ENCODE measurements at places on chromosomes 12 and 14. TPM values are rescaled to one million over a fixed set of nuclear protein-coding genes. Genes with fewer than 3 reads are reported as not detected.

The NEMP1 gene
- total RNA-seq: 12.5 TPM

The RIC8B gene
- total RNA-seq: 12.7 TPM

The LALBA gene
- not detected for total RNA-seq

The MTHFD1 gene
- 41.2 TPM for total RNA-seq

The STXBP6 gene
- 7.6 TPM for total RNA-seq

The TFCP2 gene
- 17.4 TPM for total RNA-seq

The SPTSSA gene
- 21.4 TPM for total RNA-seq

The AQP2 gene
- total RNA-seq: not detected

The GPRC5A gene
- total RNA-seq: 2.8 TPM

The FAR2 gene
- 30.7 TPM for total RNA-seq

The CIDEB gene
- 7.9 TPM for total RNA-seq

The COCH gene
- 7.9 TPM for total RNA-seq

The PTPRR gene
- total RNA-seq: 0.49 TPM

The C12orf50 gene
- not detected for total RNA-seq

The ERP27 gene
- 1.9 TPM for total RNA-seq

The RAD9B gene
- 0.79 TPM for total RNA-seq

The TAS2R50 gene
- total RNA-seq: 6.1 TPM

The SOAT2 gene
- total RNA-seq: not detected

The LTBP2 gene
- 18.8 TPM for total RNA-seq

The KLHL33 gene
- total RNA-seq: 0.30 TPM

The DHRS1 gene
- 17.9 TPM for total RNA-seq

The ARHGAP5 gene
- 133 TPM for total RNA-seq

The RFX4 gene
- total RNA-seq: not detected

The SLC10A1 gene
- not detected for total RNA-seq

The LUM gene
- 934 TPM for total RNA-seq

The ENDOU gene
- total RNA-seq: 20.8 TPM

The TAS2R9 gene
- not detected for total RNA-seq

All from skin of body (tissue), 3 donors.